ENCODE measurements at places on chromosomes 3 and 15.

DNA sequence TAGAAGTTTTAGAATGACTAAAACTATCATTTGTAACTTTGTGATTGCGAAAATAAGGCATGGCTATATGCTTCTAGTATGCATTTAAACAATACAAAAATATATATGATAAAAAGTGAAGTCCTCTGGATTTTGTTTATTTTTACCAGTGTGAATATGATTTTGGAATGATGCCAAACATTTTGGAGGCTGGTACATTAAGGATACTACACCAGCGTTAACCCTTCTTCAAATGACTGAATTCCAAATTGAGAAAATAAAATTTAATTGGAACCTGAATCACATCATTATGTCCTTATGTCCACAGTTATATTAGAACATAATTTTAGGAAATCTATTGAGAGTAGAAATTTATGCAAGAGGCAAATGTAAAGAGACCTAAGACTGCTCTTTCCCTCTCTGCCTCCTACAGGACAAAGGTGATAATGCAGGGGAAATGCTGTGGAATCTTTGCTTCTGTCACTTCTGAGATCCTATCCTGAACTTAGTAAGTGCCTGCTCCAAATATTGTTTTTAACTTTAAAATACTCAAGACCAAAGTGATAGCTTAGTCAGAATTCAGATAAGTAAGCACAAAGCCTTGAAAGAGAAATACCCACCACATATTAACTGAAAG, 121.1 kb upstream of the NANOGP8 start:
- no peak for DNase-seq

DNA sequence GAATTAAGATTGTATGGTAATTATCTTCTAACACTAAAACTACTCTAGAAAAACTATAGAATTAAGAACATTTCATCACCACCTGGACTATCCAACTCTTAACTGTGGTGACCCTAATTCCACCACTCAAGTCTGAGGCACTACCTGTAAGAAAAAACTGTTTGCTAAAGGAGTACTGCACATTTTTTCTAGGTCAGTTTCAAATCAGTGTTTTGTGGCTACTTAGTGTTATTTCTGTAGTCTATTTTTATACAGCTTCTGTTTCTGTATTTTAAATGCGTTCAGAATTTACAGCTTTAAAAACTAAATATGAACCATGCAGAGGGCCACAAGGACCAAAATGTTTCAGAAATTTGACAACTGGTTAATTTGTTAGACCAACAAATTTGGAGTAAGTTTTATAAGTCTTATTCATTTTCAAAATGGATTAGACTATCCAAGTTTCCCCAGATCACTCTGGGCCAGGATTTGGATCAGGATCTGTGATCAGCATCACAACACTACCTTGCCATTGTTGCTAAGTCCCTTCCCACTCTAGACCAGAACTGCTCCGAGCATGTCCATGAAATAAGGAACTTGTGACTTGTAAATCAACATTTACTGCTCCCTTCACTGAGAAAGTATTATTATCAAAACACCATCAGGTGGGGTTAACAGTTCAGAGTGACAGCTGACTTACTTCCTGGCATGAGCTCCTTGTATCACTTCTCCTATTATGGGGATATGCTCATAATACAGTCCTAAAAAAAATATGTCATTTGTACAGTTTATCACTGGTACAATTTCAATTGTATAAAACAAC, 8.6 kb downstream of the GLT8D1 start:
- DNase-seq, result no peak

GRCh38 chr3:142275856-142276255, 50.5 kb upstream of the GK5 start:
- no peak for DNase-seq

DNA sequence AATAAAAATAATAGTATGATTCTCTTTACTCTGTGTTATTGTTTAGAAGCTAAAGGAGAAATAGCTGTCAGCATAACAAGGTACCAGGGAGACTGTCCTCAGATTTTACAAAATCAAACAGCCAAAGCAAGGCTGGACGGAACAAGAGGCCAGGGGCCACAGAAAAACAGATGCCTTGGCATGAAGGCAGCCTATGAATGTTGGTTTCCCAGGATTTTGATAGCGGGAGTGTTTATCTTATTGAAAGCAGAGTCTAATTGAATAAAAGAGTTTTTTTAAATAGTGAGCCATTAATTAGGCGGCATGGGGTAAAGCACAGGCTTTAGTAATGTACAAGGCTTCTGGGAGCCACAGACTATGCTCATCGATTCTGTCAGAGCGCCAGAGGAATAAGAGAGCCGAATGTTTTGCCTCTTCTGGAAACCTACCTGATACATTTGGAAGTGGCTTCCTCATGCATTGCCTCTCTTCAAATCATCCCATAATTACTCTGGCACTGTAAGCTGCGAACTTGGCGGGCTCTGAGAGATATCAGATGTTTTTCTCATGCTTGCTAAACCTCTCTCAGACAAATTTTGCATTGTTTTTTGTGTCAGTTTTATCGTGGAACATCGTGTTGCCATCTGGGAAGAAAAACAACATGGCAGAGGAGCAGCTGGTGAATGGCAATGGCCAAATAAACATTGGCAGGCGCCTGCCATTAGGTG, 30.4 kb upstream of the TMCO5A start:
- no peak for DNase-seq

DNA sequence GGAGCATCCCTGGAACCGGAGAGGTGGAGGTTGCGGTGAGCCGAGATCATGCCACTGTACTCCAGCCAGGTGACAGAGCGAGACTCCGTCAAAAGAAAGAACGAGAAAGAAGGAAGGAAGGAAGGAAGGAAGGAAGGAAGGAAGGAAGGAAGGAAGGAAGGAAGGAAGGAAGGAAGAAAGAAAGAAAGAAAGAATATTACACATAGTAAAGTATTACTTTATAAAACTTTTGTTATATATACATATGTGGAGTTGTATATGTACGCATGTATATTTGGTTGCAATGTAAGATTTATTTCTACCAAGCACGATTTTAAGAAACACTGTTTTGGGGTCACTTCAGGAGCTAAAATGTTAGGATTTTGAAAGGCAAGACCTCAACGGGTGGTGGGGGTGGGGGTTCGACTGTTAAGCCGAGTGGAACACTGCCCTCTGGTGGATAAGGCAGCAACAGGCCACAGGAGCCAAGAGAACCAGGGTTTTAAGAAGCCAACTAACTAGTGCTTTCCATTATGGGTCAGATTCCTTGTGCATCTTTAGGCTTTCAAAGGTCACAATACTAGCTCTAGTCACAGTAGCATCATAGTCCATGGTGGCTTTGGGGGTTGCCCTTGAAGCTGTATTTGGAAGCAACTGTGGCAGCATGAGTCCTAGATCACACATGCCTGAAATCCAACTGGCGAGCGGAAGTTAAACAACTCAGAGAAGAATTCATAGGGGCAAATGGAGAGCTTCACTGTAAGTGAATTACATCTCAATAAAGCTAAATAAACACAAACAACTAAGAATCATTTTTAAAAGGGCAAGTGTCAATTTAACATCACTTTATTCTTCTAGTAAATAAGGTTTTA, 22.5 kb downstream of the GLB1 start:
- peak; percentile 57 for DNase-seq

DNA sequence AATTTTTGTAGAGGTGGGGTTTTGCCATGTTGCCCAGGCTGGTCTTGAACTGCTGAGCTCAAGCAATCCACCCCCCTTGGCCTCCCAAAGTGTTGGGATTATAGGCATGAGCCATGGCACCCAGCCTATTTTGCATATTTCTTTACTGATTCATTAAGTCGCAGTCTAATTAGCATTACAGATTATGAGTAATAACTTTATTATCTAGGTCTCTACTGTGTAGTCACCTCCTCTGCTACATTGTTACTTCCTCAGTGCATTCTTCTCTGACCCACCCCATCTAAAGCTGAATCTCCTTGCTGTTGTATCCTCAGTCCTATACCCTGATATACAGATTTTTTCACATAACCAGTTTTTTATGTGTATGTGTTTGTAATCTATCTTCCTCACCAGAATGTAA, 61.7 kb downstream of the TFDP2 start:
- DNase-seq, result no peak

GRCh38 chr15:26294059-26294689, 431.0 kb upstream of the ATP10A start:
- no peak for DNase-seq

- DNase-seq, result no peak
Observed at GRCh38 chr15:67105065-67105951, 39.9 kb downstream of the SMAD3 start.

- no peak for DNase-seq
Observed at GRCh38 chr3:146187334-146187950, 26.5 kb upstream of the PLOD2 start.

GRCh38 chr15:70376929-70377691, 279.4 kb upstream of the TLE3 start:
- DNase-seq, result no peak

DNA sequence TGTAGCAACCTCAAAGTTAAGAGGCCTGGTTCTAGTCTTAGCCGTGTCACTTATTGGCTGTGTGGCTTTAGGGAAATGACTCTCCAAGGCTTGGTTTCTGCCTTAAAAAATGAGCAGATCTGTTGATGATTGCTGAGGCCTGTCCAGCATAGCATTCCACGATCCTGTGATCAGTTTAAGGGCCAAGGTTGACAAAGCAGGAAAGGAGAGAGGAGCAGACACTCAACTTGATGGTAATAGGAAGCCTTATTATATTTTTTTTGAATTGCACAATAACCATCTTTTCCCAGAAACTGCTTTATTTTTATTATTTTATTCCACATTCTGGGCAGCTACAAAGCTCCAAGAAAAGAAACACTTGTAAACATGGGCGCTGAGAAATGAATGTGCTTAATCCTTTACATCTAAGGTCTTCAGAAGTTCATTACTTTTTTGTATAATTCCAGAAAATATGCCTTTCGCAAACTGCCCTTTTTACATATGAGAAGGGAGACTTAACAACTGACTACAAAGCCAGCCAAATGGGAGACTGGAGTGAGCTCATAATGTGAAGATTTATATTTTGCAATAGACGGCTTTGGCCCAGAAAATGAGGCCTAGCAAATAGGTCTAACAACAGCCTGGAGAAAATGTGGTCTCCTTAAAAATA, 241.0 kb downstream of the ATP8B4 start:
- DNase-seq, result no peak

DNA sequence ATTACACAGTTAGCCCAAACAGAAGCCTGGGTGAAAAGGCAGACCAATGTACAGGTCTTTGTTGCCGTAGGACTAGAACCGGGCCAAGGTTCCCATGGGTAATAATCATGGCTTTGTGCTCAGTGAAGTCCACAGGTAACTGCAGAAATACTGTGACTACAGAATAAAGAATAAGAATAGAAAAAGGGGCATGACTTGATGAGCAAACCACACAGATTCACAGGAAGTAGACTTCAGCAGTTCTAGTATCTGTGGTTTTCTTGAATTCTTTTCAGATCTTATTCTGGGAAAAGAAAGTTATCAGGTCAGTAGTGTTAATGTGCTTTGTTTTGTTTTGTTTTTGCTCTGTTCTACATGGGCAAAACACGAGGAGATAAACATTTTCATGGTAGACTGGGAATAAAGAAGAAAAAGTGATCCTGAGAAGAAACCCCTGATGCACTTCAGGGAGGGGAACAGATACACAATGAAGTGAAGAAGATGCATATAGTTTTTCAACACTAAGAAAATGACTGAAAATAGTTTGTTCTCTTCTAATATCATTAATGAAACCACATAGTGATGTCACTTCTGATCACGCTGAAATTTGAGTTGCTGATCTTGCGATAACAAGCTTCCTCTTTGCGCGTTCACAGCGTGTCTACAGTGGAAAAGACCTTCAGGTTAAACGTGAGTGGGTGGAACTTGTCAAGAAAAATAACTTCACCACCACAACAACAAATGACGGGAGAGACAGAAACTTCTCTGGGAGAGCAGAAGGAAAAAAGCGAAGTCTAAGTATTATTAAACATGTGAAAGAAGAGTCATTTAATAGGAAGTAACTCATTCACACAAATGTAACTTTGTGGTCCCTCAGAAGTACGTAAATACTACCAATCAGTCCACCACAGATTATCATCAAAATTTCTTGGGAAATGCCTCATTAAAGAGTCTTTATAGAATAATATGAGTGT, 315.8 kb upstream of the SATB1 start:
- peak; percentile 44 for DNase-seq

DNA sequence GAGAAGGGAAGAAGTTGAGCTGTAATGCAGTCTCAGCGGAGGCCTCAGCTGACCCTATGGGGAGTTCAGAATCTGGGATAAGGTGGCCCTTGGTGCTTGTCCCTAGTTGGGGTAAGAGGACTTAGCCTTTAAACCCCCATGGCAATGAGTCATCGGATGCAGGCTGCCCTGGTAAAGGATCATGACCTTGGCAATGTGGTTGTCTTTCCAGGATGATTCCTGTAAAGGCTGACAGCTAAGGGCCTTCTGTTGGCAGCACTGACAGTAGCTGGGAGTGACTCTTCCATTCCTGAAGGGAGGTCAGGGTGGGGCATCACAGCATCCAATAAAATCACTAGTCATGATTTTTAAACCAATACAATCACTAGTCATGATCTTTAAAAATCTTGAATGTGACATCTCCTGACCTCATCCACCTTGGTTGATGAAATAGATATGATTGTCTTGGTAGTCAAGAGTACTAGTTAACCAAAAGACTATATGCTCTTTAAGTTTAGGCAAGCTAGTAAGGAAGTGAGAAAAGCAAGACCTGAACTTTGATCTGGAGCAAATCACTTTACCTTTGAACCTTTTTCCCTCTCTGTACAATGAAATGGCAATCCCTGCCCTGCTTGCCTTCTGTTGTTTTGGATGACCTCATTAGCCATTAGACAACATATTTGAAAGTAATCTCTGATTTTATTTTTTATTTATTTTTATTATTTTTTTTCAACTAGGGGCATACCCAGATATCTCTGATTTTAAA, 71.3 kb upstream of the CACNA1D start:
- DNase-seq, result no peak

DNA sequence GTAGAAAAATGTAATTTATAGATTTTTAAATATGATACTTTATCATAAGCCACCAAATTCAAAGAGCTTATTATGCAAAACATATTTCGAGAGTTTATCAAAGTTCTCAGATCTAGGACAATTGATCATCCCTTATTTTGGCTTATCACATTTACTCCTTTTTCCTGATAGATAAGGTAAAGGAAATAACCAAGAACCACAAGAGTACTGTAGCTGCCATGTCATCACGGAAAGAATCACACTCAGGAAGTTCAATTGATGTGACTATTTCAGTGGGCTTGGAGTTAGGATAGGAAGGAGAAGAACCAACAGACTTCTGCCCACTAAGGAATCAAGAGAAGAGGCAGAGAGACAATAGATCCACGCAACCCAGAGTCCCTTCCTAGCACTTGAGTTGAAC, 142.7 kb upstream of the TMCO5A start:
- no peak for DNase-seq

DNA sequence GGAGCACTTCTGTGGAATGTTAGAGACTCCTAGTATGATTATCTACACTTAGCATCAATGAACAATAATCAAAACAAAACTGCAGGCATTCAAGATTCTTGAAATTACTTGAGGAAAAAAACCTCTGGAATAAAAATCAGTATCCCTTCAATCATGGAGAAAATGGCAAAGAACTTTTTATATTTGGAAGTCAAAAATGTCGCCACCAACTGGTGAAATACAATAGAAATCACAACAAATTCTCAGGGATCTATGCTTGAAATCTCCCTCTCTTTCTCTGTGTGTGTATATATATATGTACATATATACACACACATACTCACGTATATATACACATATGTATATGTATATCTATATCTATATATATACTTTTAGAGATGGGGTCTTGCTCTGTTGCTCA, 378.9 kb upstream of the ALCAM start:
- no peak for DNase-seq

- DNase-seq, result no peak
Observed at GRCh38 chr3:58173029-58173668, 37.6 kb downstream of the DNASE1L3 start.

- DNase-seq, result no peak
Observed at GRCh38 chr3:72548981-72549380, 299.3 kb downstream of the SHQ1 start.

GRCh38 chr3:195207731-195208130, 63.2 kb downstream of the XXYLT1 start:
- no peak for DNase-seq

All from stimulated activated CD4-positive, alpha-beta T cell treated with anti-CD3 and anti-CD28 coated beads, Interleukin-12 subunit alpha, Interleukin-12 subunit beta, amount 100 ng/mL, for 24 hours (primary cell).